ENCODE measurements at places on chromosomes 16 and 17. TPM values are rescaled to one million over a fixed set of nuclear protein-coding genes. Genes with fewer than 3 reads are reported as not detected.

The PRPSAP1 gene
- 45.9 TPM for total RNA-seq

The CPHXL2 gene
- total RNA-seq, result not detected

The CA4 gene
- 0.20 TPM for total RNA-seq

The FBXW10 gene
- under 0.01 TPM for total RNA-seq

The TBX4 gene
- total RNA-seq, result not detected

The OSGIN1 gene
- 2.8 TPM for total RNA-seq

The GP1BA gene
- not detected for total RNA-seq

The ZFP3 gene
- total RNA-seq, result 1.1 TPM

The EPOP gene
- total RNA-seq, result 2.6 TPM

The TLCD1 gene
- 1.4 TPM for total RNA-seq

The CES3 gene
- total RNA-seq, result not detected

The AGRP gene
- not detected for total RNA-seq

The TBC1D3E gene
- not detected for total RNA-seq

The PYDC1 gene
- not detected for total RNA-seq

The TAC4 gene
- not detected for total RNA-seq

The WDR90 gene
- 14.8 TPM for total RNA-seq

The FBXW10B gene
- 0.21 TPM for total RNA-seq

The PTX4 gene
- not detected for total RNA-seq

The MT1H gene
- not detected for total RNA-seq

The C16orf95 gene
- total RNA-seq, result 4.1 TPM

The CD300E gene
- not detected for total RNA-seq

The STH gene
- total RNA-seq, result not detected

The PITPNM3 gene
- total RNA-seq, result 0.74 TPM

The PRR15L gene
- not detected for total RNA-seq

The CRYM gene
- not detected for total RNA-seq

The BCL6B gene
- total RNA-seq, result 101 TPM

The LGALS9 gene
- 7.2 TPM for total RNA-seq

The LGALS9B gene
- not detected for total RNA-seq

The CCL3 gene
- not detected for total RNA-seq

The CCL22 gene
- total RNA-seq, result not detected

The HP gene
- total RNA-seq, result not detected

The SLFN14 gene
- not detected for total RNA-seq

The MT1G gene
- total RNA-seq, result not detected

The CCL2 gene
- 135 TPM for total RNA-seq
